ENCODE measurements at places on chromosomes 4 and X.

GRCh38 chr4:109319684-109320083 lies 17.2 kb upstream of the COL25A1 start:
- no peak for DNase-seq

DNA sequence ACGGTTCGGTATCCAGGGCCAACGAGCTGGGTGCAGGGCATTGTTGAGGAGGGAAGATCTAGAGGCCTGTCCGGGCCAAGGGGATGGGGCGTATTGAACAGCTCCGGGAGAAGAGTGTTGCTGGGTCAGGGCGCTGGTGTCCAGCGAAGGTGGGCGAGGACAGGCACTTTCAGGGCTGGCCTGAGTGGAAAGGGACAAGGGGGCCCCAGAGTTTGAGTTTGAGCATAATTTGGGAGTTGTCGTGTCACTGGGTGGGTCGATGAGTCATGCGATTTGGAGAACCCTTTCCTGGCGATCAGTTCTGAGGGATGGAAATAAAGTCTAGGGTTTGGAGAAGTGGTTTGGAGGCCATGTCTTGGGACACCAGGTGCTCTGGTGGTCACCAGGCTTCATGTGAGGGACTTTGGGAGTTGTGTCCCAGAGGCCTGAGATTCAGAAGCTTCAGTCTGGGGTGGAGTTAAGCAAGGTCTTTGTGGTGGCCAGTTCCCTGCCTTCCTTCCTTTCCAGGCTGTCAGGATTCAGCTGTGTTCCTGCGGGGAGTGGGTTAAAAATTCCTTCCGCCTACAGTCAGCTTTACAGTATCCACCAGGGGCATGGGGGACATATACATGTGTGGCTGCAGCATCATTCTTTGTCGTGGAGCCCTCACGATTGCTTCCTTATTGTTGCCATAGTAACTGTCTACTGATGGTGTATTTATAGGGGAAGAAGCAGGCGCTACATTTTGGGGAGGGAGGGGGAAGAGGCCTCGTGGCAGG lies 504 bp downstream of the PRRG3 start:
- DNase-seq = no peak

DNA sequence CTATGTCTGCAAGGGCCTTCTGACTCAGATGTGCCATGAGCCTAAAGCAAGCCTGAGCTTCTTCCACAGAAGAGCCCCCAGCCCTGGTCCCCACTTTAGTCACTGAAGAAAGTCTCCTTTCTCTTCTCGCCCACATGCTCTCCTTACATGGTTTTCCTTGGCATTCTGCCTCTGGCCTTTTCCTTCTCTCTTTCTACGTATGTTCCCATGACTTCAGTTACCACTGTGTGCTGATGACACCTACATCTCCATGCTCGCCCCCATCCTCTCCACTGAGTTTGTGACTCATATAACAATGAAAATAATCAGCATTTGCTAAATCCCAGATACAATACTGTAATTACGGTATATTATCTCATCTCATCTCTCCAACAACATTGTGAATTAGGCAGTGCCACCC lies 149.3 kb downstream of the AMMECR1 start:
- no peak for DNase-seq

GRCh38 chr4:69760455-69760854 lies at the start of gene SULT1B1:
SULT1B1 (minus strand) TSS chr4:69760620; CDS start chr4:69755217, 5,403 bp downstream.
- no peak for DNase-seq

DNA sequence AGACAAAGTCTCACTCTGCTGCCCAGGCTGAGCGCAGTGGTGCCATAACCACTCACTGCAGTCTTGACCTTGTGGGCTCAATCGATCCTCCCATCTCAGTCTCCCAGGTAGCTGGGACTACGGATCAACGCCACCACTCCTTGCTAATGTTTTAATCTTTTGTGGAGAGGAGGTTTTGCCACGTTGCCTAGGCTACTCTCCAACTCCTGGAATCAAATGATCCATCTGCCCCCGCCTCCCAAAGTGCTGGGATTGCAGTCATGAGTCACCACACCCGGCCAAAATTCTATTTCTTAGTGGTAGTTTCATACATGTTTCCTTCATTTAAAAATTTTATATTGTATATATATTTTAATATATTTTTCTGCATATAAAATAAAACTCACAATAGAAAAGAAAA lies 125.8 kb upstream of the CLNK start:
- DNase-seq = no peak

DNA sequence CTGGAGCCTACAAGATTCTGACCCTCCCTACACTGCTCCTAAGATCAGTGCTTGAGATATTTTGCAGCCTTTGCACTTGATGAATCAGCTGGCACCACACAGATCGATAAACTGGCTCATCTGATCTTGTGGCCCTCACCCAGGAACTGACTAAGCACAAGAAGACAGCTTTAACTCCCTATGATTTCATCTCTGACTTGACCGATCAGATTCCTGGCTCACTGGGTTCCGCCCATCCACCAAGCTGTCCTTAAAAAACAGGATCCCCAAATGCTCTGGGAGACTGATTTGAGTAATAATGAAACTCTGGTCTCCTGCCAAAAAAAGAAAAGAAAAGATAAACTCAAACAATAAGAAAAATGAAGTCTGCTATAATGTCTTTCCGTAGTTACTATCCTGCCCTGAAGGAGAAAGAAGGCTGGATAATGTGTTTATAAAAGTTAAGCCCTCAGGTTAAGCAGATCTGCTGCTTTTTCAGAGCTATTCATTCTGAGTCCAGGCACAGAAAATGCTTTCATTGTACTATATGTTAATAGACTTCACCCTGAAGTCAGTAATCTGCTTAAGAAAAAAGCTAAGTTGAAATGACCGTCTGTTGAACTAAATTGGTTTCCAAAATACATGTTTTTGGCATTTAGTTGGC lies 795.2 kb downstream of the TRIML1 start:
- DNase-seq = no peak

- no peak for DNase-seq
These were observed 856.0 kb upstream of the FRG1 start for GRCh38 chr4:189084671-189085070.

DNA sequence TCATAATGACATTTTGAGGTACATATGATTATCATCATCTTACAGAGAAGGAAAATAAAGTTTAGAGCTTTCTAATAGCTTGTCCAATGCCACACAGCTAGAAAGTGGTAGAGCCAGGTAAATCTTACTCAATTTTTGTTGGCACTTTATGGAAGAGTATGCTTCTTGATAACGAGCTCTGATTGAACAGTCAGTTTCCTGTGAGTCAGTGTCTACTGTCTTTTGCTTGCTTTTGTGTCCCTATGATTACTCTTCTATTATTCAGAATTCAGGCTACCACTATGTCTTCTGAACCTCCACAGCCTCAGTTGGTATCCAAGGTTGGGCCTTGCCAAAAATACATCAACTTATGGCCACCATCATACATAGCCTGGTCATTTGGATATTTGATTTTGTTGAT lies 2.6 kb downstream of the FAAH2 start:
- no peak for DNase-seq

GRCh38 chrX:24607616-24608015 lies 39.5 kb downstream of the PCYT1B start:
- no peak for DNase-seq

DNA sequence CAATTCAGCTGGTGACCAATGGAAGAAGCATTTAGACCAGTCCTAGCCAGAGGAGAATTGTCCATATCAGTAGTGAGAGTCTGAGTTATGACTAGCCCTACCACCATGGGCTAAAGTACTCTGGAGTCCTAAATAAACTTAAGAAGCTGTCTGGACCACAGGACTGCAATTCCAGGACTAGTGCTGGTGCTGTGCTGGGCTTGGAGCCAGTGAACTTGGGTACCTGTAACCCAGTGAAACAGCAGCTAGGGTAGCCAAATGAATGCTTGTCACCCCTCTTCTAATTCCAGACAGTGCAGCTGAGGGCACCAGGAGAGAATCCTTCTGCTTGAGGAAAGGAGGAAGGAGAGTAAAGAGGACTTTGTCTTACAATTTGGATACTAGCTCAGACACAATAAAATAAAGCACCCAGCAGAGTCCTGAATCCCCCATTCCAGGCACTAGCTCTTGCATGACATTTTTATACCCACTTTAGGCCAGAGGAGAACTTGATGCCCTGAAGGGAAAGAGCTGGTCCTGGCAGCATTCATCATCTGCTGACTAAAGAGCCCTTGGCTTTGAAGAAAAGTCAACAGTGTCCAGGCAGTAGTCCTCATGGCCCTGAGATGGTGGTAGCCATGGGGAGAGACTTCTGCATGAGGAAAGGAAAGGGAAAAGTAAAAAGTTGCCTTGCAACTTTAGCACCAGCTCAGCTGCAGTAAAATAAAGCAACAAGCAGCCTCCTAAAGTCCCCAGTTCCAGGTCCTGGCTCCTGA lies 2675.7 kb downstream of the PCDH7 start:
- DNase-seq = no peak

GRCh38 chrX:129932821-129933321 lies 26.9 kb downstream of the UTP14A start:
- no peak for DNase-seq

GRCh38 chr4:181960384-181960783 lies 282.8 kb upstream of the TENM3 start:
- no peak for DNase-seq

DNA sequence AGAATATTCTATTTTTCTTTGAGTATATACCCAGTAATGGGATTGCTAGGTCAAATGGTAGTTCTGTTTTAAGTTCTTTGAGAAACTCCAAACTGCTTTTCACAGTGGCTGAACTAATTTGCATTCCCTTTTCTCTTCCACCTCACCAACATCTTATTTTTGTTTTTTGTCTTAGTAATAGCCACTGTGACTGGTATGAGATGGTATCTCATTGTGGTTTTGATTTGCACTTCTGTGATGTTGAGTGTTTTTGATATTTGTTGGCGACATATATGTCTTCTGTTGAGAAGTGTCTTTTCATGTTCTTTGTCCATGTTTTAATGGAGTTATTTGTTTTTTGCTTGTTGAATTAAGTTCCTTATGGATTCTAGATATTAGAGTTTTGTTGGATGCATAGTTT lies 24.4 kb downstream of the AIMP1 start:
- no peak for DNase-seq

DNA sequence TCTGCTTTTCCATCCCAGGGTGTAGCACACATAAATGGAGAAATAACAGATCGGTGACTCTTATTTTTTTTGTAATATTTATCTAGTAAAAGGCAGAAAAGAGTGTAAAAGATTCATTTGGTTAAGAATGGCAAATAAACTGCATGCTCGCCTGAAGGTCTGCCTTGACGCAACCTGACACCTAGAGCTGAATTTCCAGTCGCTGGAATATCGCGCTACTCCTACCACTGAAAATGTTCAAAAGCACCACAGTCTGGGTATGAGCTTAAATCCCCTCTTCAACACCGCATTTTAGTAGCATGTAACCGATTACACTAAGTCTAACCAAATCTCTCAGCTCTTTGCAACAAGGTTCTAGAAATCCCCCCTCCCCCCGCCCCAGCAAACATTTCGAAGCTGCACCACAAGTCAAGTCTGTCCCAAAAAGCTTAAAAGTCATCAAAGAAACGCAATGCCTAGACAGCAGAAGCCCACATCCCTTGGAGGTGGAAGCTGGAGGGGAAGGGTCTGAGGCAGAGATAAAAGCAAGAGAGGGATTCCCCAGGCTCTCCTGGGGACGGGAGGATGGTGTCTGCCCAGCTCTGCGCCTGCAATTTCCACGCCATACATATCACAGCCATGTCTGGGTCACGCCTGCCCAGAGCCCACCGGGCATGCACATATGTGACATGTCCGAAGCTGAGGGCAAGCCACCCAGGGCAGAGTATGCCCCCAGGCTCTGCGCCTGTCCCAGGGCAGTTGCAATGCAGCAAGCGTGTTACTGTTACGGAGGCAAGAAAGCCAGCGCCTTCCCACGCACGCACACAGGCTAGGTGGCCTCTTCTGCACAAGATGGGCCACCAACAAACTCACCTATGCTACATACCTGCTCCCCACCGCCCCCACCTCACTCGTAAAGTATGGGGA lies 1.4 kb downstream of the FGF13 start:
- DNase-seq = no peak

GRCh38 chr4:103773691-103774231 lies 54.0 kb upstream of the TACR3 start:
- DNase-seq = no peak

GRCh38 chrX:99398545-99398944 lies 1011.5 kb downstream of the PCDH19 start:
- no peak for DNase-seq

DNA sequence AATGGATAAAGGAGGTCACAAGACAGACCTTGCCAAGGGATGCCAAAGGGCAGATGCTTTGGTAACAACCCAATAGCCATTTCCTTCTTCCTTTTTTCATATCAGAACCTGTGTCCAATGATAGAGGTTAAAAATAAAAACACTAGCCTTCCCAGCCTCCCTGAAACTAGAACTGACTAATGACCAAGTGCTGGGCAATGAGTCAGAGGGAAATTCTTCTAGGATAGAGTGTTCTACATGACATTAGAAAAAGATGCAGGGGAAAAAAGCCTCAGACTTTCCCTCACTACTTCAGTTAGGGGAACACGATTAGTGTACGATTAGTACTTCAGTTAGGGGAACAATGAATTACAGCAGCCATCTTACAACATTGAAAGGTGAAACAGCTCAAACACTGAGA lies 29.3 kb upstream of the FAM47C start:
- DNase-seq = no peak

DNA sequence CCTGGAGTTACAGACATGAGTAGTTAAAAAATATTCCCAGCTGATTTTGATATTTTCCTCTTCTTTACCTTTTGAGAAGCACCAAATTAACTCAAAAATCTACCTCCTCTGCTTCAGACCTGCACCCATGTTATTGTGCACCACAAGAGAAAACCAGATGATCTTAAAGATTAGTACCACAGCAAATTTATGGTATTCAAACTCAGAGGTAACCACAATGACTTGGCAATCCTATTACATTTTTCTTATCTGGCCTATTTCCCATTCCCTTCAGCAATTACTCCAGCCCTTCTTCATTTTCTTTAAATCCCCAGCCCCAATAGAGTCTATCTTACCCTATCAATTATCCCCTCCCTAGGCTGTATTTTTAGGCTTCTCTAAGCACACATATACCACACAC lies 535.1 kb downstream of the FAT4 start:
- DNase-seq = no peak

DNA sequence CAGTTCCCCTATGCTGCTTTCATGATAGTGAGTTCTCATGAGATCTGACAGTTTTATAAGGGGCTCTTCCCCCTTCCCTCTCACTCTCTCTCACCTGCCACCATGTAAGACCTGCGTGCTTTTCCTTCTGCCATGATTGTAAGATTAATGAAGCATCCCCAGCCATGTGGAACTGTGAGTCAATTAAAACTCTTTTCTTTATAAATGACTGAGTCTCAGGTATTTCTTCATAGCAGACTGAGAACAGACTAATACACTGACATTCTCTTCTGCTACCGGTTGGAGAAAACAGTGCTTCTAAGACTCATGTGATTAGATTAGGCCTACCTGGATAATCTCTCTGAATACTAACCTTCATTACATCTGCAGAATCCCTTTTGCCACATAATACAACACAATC lies 45.4 kb upstream of the TRPC5OS start:
- DNase-seq = no peak

GRCh38 chr4:145301386-145302080 lies 121.1 kb upstream of the OTUD4 start:
- DNase-seq = no peak

DNA sequence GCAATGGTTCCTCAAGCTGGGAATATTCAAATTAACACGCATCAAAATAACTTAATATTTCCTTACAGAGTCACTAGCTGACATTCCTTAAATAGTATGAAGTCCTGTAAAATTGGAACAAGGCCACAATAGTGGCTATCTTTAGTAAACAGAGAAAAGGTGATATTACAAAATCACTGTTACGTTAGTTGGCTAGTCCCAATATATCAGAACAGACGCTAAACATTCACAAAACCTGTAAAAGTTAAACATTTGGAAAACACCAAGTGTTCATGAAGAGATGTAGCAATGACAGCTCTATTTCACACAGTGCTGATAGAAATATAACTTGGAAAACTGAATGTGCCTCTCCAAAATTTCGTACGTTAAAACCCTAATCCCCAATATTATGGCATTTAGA lies 61.0 kb upstream of the FAM47C start:
- DNase-seq = no peak
